ENCODE measurements at places on chromosomes 6 and 20. TPM values are rescaled to one million over a fixed set of nuclear protein-coding genes. Genes with fewer than 3 reads are reported as not detected.

The OTOR gene
- not detected for polyA plus RNA-seq

The SLC17A9 gene
- 1.0 TPM for polyA plus RNA-seq

The SCGN gene
- 0.08 TPM for polyA plus RNA-seq

The HSPA12B gene
- polyA plus RNA-seq, result 2.3 TPM

The GTPBP2 gene
- polyA plus RNA-seq, result 62.2 TPM

The BTN3A1 gene
- 4.2 TPM for polyA plus RNA-seq

The POU5F1 gene
- polyA plus RNA-seq, result 0.59 TPM

The C20orf202 gene
- polyA plus RNA-seq, result 0.33 TPM

The TMEM74B gene
- polyA plus RNA-seq, result 3.9 TPM

The NDUFAF4 gene
- polyA plus RNA-seq, result 16.6 TPM

The CCN6 gene
- not detected for polyA plus RNA-seq

The CD24 gene
- polyA plus RNA-seq, result 1,326 TPM

The ZNF165 gene
- 1.8 TPM for polyA plus RNA-seq

The ATP6V1G2 gene
- 0.32 TPM for polyA plus RNA-seq

The CEP85L gene
- polyA plus RNA-seq, result 0.61 TPM

The F13A1 gene
- 4.5 TPM for polyA plus RNA-seq

The TNXB gene
- polyA plus RNA-seq, result 14.8 TPM

The IL17A gene
- 0.05 TPM for polyA plus RNA-seq

The TAAR1 gene
- polyA plus RNA-seq, result not detected

The RAB44 gene
- 0.21 TPM for polyA plus RNA-seq

The ENPP1 gene
- 2.8 TPM for polyA plus RNA-seq

The NKX2-2 gene
- not detected for polyA plus RNA-seq

The SLC16A10 gene
- polyA plus RNA-seq, result 0.41 TPM

The NINL gene
- polyA plus RNA-seq, result 5.5 TPM

The SASH1 gene
- 59.0 TPM for polyA plus RNA-seq

The CLPSL1 gene
- polyA plus RNA-seq, result not detected

The EMILIN3 gene
- polyA plus RNA-seq, result 0.27 TPM

The ASXL1 gene
- polyA plus RNA-seq, result 13.3 TPM

The SNAI1 gene
- polyA plus RNA-seq, result 0.86 TPM

The BHLHE23 gene
- not detected for polyA plus RNA-seq

The ZSCAN26 gene
- 4.7 TPM for polyA plus RNA-seq

The TSHZ2 gene
- 11.7 TPM for polyA plus RNA-seq

The GABRR1 gene
- 0.22 TPM for polyA plus RNA-seq

The DBNDD2 gene
- polyA plus RNA-seq, result 31.0 TPM

The LY6G6C gene
- 17.2 TPM for polyA plus RNA-seq

The ARFGEF3 gene
- polyA plus RNA-seq, result 0.15 TPM

The ERVFRD-1 gene
- 0.02 TPM for polyA plus RNA-seq

The TMEM14A gene
- polyA plus RNA-seq, result 30.8 TPM

The GRIK2 gene
- polyA plus RNA-seq, result 0.08 TPM

The DEFB124 gene
- 0.16 TPM for polyA plus RNA-seq

The BTN1A1 gene
- polyA plus RNA-seq, result not detected

The GJA10 gene
- polyA plus RNA-seq, result not detected

The PPP1R14C gene
- 7.8 TPM for polyA plus RNA-seq

The CLVS2 gene
- polyA plus RNA-seq, result not detected

The CST5 gene
- not detected for polyA plus RNA-seq

The PTCRA gene
- polyA plus RNA-seq, result not detected

The GGTLC1 gene
- not detected for polyA plus RNA-seq

The C2 gene
- polyA plus RNA-seq, result 1.2 TPM

The SLPI gene
- 1,481 TPM for polyA plus RNA-seq

The ENPP4 gene
- polyA plus RNA-seq, result 1.1 TPM

The CALHM4 gene
- not detected for polyA plus RNA-seq

The LAMA4 gene
- polyA plus RNA-seq, result 13.6 TPM

The ZNF512B gene
- polyA plus RNA-seq, result 10.1 TPM

The TOX2 gene
- 6.9 TPM for polyA plus RNA-seq

The KIAA0408 gene
- polyA plus RNA-seq, result 1.3 TPM

The EDN3 gene
- 23.6 TPM for polyA plus RNA-seq

The MAFB gene
- 18.8 TPM for polyA plus RNA-seq

The PDE7B gene
- polyA plus RNA-seq, result 0.64 TPM

The GABBR1 gene
- 28.1 TPM for polyA plus RNA-seq

The HLA-DPB1 gene
- polyA plus RNA-seq, result 39.1 TPM

Data from esophagus (tissue), 2 donors.